ENCODE measurements at places on chromosomes 4 and X. TPM values are rescaled to one million over a fixed set of nuclear protein-coding genes. Genes with fewer than 3 reads are reported as not detected.

Gene KLHL34
- total RNA-seq = 0.23 TPM

Gene FAM3A
- 39.2 TPM for total RNA-seq

DNA sequence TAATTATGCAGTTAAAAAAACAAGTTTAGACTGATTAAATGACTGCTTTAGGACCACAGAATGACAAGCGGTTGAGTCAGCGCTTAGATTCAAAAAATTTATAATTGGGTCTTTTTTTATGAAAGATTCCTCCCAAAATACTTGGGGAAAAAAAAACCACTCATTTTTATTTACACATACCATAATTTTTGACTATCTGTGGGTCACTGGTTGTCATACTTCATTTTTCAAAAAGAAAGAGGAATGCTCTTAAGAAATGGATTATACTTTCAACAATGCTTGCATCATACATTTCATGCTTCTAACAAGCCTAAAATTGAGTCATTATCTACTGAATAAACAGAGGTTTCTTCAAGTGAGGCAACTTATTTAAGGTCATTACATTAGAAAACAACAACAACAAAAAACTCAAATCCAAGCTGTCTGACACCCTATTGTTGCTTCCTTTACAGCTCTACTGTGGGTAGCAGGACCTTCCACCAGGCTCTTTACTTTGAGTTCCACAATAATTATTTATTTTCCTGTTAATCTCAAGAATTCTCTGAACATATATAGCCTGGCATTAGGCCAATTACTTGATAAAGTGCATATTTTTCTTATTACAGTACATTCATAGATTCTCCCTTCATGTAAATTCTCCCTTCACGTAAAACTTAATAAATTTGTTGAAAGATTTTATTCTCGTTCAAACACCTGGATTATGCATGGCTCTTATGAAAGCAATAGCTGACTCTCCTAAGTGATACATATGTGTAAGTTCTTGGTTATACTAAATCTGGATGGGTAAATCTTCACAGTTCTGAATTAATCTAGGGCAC lies 445.5 kb downstream of the PCDH10 start:
- H3K27me3 ChIP-seq = no peaks in the 10 kb centered on the region
- H3K4me1 ChIP-seq = no peaks in the 10 kb centered on the region
- H3K36me3 ChIP-seq = no peaks in the 10 kb centered on the region
- no peak overlapping the region for H3K4me3 ChIP-seq

Gene TMSB15A
- total RNA-seq = 0.37 TPM

GRCh38 chrX:79375340-79375739 lies 8.2 kb upstream of the ITM2A start:
- H3K27me3 ChIP-seq = no peaks in the 10 kb centered on the region
- H3K4me1 ChIP-seq = peaks cover 7% of the 10 kb centered on the region
- H3K27ac ChIP-seq = no peak overlapping the region
- no peaks in the 10 kb centered on the region for H3K36me3 ChIP-seq
- no peak overlapping the region for H3K4me3 ChIP-seq
- DNase-seq = no peak

- peak within 1 kb of the TSS; percentile 86 for H3K4me3 ChIP-seq
- peak within 1 kb of the TSS; percentile 74 for H3K27ac ChIP-seq
- DNase-seq = peak; percentile 63
- peaks cover 31% of the 10 kb centered on the region for H3K4me1 ChIP-seq
Measured at GRCh38 chrX:12791257-12792228, at the start of gene PRPS2. Gene PRPS2, plus strand, starts transcription at chrX:12791412. Its CDS starts 86 bp downstream, at chrX:12791498.

DNA sequence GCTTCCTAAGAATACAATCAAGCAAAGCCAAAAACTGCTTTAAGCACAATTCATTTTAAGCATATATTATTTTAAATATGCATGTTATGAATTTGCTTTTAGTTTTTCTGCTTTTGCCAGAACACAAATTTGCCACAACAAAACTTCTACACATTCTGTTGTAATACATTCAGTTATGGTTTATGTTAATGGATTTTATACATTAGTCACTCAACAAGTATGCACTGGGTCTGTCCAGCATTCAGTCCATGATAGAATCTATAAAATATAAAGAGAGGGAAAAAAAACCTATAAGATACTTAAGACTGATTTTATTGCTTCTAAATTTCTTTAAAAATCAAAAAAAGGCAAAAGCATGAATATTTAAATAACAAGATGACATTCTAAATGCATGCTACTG lies 22.2 kb downstream of the IQCM start:
- H3K4me1 ChIP-seq = no peaks in the 10 kb centered on the region
- DNase-seq = no peak
- no peaks in the 10 kb centered on the region for H3K36me3 ChIP-seq
- H3K27ac ChIP-seq = no peak overlapping the region
- no peak overlapping the region for H3K4me3 ChIP-seq

Gene SPANXC
- not detected for total RNA-seq

DNA sequence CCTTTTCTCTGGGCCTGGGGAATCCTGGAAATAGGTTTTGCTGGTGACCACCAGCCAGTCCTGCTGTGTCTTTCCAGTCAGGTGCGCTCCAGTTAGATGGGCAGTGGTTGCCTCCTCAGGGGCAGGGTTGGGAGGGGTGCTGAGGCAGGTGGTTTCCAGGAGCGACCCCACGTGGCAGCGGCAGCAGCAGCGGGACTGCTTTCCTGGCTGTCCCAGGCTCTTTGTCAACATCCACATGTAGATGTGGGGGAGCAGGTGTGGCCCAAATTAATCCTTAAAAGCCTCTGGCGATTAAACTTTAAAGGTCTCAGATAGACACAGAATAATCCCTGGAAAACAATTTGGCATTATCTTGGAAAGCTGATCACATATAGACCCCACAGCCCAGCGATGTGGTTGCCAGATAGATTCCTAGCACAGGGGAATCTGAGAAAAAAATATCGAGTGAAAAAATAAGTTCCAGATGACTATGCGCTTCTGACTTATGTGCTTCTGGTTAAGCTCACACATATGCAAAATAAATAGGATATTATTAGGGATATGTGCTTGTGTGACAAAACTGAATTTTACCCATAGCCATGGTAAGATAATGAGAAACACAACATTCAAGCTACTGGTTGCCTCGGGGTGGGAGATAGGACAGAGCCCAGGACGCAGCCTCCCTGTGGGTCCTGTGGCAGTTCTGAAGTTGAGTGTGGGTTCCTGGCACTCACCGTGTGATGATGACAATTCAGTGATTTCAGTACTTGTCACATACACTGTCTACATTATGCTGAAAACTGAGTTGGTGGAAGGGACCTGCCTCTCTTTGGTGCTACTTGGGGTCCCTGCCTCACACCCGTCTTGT lies 336.4 kb downstream of the ARHGAP10 start:
- H3K4me1 ChIP-seq = no peaks in the 10 kb centered on the region
- peaks cover 26% of the 10 kb centered on the region for H3K36me3 ChIP-seq
- H3K27me3 ChIP-seq = no peaks in the 10 kb centered on the region
- no peak overlapping the region for H3K4me3 ChIP-seq

Gene PAGE2
- total RNA-seq = not detected

DNA sequence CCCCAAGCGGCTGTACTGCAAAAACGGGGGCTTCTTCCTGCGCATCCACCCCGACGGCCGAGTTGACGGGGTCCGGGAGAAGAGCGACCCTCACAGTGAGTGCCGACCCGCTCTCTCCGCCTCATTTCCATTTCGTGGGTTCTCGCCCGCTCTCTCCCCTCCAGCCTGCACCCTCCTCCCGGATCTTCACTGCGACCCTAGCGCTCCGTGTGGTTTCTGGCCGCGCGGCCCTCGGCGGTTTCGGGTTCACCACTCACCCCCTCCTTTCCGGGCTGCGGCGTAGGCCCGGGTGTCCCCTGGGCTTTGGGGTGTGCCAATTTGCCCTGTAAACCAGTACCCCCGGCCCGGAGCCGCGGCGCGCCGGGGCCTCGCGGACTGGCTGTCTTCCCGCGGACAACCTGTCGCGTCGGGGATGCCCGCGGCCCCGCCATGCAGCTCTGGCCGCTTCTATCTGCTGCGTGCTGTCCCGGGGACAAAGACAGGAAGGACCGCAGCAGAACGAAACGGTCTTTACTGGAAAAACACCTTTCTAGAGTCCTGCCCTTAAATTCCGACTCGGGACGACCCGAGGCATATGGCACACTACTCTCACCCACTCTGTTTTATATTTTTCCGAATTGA lies 737 bp downstream of the FGF2 start:
- H3K27me3 ChIP-seq = peaks cover 72% of the 10 kb centered on the region
- peak; percentile 13 for DNase-seq
- H3K4me3 ChIP-seq = peak overlapping the region; percentile 85
- H3K36me3 ChIP-seq = peaks cover 7% of the 10 kb centered on the region

GRCh38 chr4:119746951-119747350 lies 118.3 kb upstream of the PDE5A start:
- H3K4me3 ChIP-seq = no peak overlapping the region
- H3K27me3 ChIP-seq = peaks cover 2% of the 10 kb centered on the region
- no peak for DNase-seq
- no peaks in the 10 kb centered on the region for H3K36me3 ChIP-seq

Gene GAGE1
- total RNA-seq = not detected

GRCh38 chr4:69811166-69811565 lies 48.8 kb downstream of the SULT1E1 start:
- no peak for DNase-seq

Gene KDR
- total RNA-seq = not detected

DNA sequence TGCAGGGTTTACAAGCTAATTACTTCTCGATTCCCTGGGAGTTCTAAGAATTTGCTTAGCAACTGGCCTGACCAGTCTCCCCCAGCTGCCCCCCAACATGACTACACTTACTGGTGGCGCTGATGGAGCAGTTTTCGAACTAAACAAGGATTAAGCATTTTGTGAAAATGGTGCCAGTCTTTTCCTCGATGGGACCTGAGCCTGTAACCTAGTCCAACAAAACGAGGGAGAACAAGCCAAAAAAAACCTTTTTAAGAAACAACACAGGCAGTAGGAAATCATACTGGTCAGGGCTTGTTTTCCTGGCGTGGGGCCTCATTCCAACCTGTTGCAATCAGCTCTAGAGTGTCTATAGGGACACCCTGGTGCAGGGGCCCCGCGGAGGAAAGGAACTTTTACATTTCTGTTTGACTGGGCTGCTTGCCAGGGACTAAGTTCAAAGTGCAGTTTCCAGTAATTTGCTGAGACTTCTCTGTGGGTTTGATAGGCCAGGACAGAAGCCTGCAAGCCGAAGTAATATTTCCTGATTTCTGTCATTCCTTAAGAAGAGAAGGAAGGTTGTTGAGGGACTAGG lies 158.7 kb downstream of the SPRY1 start:
- no peak for DNase-seq
- no peaks in the 10 kb centered on the region for H3K36me3 ChIP-seq

DNA sequence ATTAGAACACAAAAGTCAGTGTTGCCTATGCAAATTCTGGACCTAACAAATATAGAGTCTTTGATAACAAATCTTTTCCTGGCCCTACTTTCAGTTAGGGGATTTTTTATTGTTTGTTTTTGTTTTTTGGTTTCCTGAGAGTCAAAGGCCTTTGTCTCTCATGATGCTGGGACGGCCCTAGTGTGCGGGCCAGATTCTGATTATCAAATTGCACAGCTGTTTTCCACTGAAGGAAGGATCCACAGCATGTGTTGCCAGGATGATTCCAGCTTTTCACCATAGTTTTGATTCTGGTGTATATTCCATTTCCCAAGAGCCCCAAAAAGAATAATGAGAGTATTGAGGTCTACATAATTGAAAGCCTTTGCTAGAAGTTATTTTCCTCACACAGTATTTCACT lies 248.2 kb downstream of the CAMK2D start:
- no peak overlapping the region for H3K4me3 ChIP-seq
- no peak for DNase-seq
- peaks cover 65% of the 10 kb centered on the region for H3K36me3 ChIP-seq
- no peaks in the 10 kb centered on the region for H3K27me3 ChIP-seq
- no peaks in the 10 kb centered on the region for H3K4me1 ChIP-seq

DNA sequence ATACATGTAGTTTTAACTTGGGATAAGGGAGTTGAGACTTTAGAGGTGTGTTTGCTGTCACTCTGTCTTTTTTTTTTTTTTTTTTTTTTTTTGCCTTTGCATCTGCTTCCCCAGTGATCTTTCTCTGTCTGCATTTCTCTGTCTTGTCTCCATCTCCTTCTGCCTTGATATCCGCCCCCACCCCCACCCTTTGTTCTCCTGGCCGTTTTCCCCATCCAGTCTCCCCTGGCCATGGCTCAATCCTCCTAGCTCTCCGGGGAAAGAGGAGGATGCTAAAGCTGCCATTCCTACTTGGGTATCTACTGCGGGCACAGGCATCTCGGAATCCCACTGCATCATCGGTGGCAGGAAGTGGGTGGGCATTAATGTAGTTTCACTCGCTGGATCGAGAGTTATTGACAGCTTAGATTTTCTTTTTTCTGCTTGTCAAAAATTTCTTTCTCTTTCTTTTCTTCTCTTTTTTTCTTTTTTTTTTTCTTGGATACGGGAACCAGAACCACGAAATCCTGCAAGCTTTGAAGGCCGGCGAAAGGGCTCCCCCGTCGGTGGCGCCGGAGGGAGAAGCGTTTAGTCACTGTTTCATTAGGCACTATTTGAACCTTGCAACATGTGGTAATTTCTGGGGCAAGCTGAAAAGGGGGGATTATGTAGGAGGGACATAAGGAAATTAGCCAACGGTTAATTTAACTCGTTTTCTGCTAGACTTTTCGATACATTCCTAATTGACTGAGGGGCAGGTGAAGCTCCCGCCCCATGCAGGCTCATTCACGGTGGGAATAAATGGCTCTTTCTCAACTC lies 8.2 kb downstream of the GSX2 start:
- DNase-seq = no peak
- H3K4me3 ChIP-seq = no peak overlapping the region
- peaks cover 79% of the 10 kb centered on the region for H3K27me3 ChIP-seq
- H3K36me3 ChIP-seq = no peaks in the 10 kb centered on the region
- peaks cover 14% of the 10 kb centered on the region for H3K4me1 ChIP-seq

- no peak overlapping the region for H3K4me3 ChIP-seq
- peaks cover 12% of the 10 kb centered on the region for H3K36me3 ChIP-seq
- H3K4me1 ChIP-seq = peaks cover 18% of the 10 kb centered on the region
- no peak overlapping the region for H3K27ac ChIP-seq
- DNase-seq = no peak
Measured at GRCh38 chr4:145045180-145045579, 52.8 kb downstream of the ANAPC10 start.

- no peaks in the 10 kb centered on the region for H3K4me1 ChIP-seq
- no peak for DNase-seq
- H3K27ac ChIP-seq = no peak overlapping the region
- no peaks in the 10 kb centered on the region for H3K36me3 ChIP-seq
Measured at GRCh38 chr4:128635141-128635954, 174.2 kb upstream of the JADE1 start.

Data from activated T-helper 2 cell treated with anti-CD3 and anti-CD28 coated beads, Interferon-gamma antibody, Interleukin-2, Interleukin-4, amounts not matched to agents 10 μg/mL and 5 μg/mL and 100 μg/mL, durations not matched to agents 14 hours and 24 hours and 36 hours (primary cell).